ENCODE measurements at places on chromosomes 1 and 21. TPM values are rescaled to one million over a fixed set of nuclear protein-coding genes. Genes with fewer than 3 reads are reported as not detected.

HPCAL4 gene
- total RNA-seq: 0.41 TPM

ANGPTL3 gene
- not detected for total RNA-seq

AMY1C gene
- total RNA-seq: 35.3 TPM

SYDE2 gene
- total RNA-seq: 21.3 TPM

OR6N1 gene
- 2.3 TPM for total RNA-seq

KCNC4 gene
- 10.0 TPM for total RNA-seq

DNA sequence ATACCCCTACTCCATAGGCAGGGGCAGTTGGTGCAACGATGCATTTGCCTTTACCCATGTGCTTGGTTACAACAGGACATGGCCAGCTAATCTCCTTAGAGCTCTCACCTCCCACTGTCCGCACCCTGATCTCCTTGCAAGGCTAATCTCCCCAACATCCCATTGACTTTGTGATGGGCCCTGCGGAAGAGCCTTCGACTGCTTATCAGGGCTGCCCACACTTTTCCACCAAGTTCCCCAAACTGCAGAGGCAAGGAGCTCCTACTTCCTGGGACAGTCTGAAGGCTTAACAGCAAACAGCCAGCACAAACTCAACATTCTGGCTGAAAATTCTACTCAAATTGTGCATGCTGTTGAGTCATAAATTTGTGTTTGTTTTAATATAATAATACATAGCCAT, 36.0 kb downstream of the C1orf94 start:
- no peaks in the 10 kb centered on the region for H3K4me1 ChIP-seq
- H3K27ac ChIP-seq: no peak overlapping the region
- no peak overlapping the region for H3K4me3 ChIP-seq
- no peak for DNase-seq
- H3K36me3 ChIP-seq: no peaks in the 10 kb centered on the region

DNA sequence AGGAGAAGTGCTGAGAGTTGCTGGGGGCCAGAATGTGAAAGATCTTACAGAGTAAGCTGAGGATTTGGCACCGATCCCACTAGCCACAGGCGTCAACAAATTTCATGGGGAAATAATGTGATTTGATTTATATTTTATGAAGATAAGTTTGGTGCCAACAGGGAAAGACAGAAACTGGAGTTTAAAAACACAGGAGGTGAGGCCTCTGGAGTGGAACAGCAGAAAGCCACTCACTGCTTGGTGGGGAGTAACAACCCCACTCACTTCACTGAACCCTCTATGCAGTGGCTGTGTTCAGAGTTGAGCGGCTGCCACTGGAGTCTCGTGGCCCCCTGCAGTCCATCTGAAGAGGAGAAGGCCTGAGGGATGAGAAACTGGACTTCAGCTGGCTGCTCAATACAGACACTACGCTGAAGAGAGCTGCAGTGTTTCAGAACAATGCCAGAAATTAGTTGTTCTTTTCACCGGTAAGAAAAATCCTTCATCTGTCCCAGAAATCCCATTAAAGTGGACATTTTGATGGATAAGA, 48.0 kb upstream of the RXRG start:
- no peak overlapping the region for H3K4me3 ChIP-seq
- no peaks in the 10 kb centered on the region for H3K4me1 ChIP-seq
- no peaks in the 10 kb centered on the region for H3K36me3 ChIP-seq
- no peaks in the 10 kb centered on the region for H3K27me3 ChIP-seq

- H3K27me3 ChIP-seq: no peaks in the 10 kb centered on the region
- H3K27ac ChIP-seq: no peak overlapping the region
- H3K36me3 ChIP-seq: no peaks in the 10 kb centered on the region
- H3K4me1 ChIP-seq: no peaks in the 10 kb centered on the region
Measured at GRCh38 chr1:219422811-219423598, 189.9 kb downstream of the ZC3H11B start.

- H3K4me1 ChIP-seq: peaks cover 11% of the 10 kb centered on the region
- DNase-seq: no peak
- H3K36me3 ChIP-seq: no peaks in the 10 kb centered on the region
- no peak overlapping the region for H3K4me3 ChIP-seq
Measured at GRCh38 chr21:36065497-36066036, 4.3 kb upstream of the CBR1 start.

Measured in lower lobe of right lung (tissue), 2 donors.